Stimulated activated CD8-positive, alpha-beta memory T cell treated with anti-CD3 and anti-CD28 coated beads, Interleukin-2, amount 100 ng/mL, for 48 hours (primary cell): ENCODE measurements at places on chromosomes 3 and 15.

GRCh38 chr15:52037889-52038505 is 19.0 kb downstream of the MAPK6 start:
- no peak for DNase-seq

GRCh38 chr3:76509179-76509830 is 530.6 kb upstream of the ROBO2 start:
- no peak for DNase-seq

GRCh38 chr15:72203507-72203837 is 5.9 kb upstream of the GRAMD2A start:
- DNase-seq: no peak

GRCh38 chr3:138284079-138284478 is 45.6 kb downstream of the NME9 start:
- DNase-seq: no peak

DNA sequence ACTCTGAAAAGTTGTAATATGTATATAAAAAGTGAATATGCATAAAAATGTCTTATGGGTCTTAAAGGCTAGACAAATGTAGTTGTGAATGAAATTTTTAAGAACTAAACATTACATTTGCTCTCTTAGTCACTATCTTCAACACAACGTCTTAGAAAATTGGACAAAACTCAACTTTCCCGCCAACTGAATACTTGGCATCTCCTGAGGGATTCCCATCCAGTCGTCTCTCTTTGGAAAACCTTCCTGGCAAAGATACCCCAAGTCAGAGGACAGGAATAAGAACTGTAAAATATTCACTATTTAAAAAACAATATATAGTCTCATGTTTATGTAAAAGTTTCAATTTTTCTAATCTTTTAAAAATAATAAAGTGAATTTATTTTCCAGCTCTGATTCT is 354.8 kb downstream of the GRM7 start:
- no peak for DNase-seq

- no peak for DNase-seq
Observed at GRCh38 chr3:20669675-20670074, 483.7 kb upstream of the SGO1 start.

GRCh38 chr15:31367730-31368344 is 41.2 kb downstream of the KLF13 start:
- no peak for DNase-seq

- no peak for DNase-seq
Observed at GRCh38 chr3:67706934-67707333, 52.5 kb upstream of the SUCLG2 start.
